ENCODE measurements at places on chromosomes 3 and 15.

GRCh38 chr3:193772422-193772763 lies 179.4 kb downstream of the OPA1 start:
- DNase-seq = no peak

DNA sequence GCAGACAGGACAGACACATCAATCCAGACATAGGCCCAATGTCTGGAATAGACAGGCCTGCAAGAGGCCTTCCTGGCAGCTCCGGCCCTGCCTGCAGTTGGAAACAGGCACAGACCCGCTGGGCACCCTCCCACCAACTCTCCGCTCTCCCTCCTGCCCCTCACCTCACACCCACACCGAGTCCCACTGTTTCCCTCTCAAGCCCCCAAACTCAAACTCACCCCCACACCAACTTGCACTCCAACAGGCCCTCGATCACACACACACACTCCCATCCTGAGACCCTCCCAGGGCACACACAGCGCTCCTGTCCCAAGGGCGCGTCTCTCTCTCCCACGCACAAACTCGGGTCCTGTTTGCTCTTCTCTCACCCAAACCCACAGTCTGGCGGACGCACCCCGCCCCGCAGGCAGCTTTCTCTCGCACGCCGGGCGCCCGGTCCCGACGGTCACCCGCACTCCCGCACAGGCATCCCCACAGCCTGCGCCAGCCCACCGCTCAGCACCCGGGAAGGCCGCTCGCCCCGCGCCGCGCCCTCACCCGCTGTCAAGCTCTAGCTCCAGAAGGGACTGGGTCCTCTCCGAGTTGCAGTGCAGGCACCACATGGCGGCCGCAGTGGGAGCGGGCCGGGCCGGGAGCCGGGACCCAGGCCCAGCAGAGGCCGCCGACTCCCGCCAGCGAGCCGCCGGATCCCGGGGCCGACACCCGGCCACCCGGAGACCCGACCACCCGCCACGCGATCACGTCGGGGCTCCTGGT lies 106.2 kb downstream of the IQSEC1 start:
- DNase-seq = peak; percentile 40

DNA sequence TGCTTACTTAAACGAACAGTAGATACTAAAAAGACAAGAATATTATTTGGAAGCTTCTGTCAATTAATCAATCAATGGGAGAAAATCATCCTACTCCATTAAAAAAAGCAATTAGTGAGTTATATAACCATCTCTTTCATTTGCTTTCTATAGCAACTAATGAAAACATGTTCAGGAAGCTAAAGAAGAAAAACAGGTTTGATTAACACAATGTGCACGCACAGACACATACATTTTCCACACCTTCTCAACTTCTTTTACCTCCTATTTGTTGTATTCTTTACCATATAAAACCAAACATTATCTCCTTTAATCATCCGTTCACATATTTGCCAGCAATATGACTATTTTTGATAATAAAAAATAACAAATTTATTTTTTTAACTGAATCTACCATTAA lies 111.3 kb downstream of the GBE1 start:
- DNase-seq = no peak

DNA sequence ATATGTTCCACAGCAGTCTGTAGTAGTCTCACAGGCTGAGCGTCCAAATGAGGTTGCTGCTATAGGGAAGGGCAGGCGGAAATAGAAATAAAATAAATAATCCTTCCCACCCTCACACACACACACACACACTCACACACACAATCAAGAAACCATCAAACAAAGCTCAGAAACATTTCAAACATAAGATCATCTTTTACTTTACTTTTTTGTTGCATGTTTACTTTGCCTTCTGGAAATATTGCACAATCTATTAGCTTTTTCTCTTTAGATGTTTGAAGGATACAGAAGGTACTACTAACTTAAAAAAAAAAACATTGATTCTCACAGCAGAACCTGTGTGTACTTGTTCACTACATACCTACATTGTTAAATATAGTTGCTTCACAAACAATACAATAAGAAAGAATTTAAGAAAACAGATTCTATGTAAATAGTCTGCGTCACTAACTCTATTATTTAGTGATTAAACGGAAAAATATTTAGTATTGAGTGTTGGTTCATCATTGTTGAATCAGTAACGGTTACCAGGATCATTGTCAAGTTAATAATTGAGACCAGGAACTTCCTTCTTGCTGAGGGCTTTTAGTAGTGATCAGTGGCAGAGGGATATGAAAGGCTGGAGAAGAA lies 20.5 kb downstream of the ALCAM start:
- DNase-seq = no peak

DNA sequence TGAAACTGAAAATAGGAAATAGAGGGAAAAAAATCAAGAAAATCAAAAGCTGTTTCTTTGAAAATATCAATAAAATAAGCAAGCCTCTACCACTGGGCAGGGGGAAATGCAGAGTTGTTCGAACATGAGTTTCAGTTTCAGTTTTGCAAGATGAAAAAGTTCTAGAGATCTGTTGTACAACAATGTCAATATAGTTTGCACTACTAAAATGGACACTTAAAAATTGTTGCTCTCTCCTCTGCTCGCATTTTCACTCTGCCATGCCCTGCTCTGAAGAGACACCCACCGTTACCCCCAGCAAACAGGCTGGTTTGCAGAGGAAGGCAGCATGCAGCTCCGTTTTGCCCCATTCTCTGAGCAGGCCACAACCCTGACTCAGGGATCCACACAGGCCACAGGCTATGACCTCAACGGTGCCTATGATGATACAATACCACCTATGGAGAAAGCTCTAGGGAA lies 64.5 kb downstream of the ZNF148 start:
- no peak for DNase-seq

DNA sequence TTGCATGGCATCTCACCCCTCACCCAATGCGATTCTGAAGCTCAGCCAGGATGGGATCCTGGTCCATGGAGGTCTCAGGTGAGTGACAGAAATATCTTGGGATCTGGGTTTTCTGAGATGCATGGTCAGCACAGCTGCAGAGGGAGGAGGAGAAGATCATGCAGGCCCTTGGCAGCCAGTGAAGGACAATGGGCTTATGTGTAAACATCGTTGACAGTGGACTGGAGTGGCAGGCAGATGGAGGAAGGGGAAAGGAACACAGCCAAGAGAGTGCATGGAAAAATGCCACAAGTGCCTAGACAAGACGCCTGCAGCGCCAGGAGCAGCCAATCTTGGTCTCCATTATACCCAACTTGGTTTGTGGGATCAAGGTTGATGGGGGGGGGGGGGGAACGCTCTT lies 347.9 kb downstream of the MCTP2 start:
- no peak for DNase-seq

DNA sequence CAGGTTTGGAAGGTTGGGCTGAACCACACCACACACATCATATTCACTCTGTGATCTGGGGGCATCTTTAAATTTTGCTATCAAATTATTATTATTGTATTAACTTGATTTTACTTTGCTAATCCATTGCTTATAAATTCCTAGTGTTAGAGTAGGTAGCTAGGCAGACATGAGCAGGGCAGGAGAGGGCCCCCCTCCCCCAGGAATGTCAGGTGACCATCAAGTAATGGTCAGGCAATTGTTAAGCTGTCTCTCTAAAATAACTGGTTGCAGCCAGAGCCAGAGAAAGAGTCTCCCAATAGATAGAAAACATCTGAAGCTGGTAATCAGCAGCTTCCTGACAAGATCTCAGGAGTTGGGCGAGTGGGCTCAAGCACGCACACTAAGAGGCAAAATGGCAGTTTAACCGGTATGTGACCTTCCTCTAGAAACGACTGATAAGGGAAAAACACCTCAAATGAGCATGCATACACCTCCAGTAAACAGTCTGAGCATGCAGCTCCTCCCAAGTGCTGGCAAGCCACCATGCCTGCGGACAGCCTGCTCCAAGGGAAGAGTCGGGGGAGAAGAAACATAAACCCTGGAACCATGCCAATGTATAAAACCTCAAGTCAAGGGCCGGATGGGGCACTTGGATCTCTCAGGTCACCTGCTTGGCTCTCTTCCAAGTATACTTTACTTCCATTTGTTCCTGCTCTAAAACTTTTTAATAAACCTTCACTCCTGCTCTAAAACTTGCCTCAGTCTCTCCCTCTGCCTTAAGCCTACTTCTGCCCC lies 3.1 kb upstream of the CXCR6 start:
- no peak for DNase-seq

- no peak for DNase-seq
Observed at GRCh38 chr15:52658955-52659354, 20.2 kb downstream of the ATOSA start.

GRCh38 chr15:42131826-42132806 lies 24.3 kb downstream of the PLA2G4F start:
- no peak for DNase-seq
